ENCODE measurements at places on chromosomes 4 and X.

- DNase-seq: no peak
Observed at GRCh38 chrX:112066813-112067212, 15.8 kb downstream of the TRPC5 start.

DNA sequence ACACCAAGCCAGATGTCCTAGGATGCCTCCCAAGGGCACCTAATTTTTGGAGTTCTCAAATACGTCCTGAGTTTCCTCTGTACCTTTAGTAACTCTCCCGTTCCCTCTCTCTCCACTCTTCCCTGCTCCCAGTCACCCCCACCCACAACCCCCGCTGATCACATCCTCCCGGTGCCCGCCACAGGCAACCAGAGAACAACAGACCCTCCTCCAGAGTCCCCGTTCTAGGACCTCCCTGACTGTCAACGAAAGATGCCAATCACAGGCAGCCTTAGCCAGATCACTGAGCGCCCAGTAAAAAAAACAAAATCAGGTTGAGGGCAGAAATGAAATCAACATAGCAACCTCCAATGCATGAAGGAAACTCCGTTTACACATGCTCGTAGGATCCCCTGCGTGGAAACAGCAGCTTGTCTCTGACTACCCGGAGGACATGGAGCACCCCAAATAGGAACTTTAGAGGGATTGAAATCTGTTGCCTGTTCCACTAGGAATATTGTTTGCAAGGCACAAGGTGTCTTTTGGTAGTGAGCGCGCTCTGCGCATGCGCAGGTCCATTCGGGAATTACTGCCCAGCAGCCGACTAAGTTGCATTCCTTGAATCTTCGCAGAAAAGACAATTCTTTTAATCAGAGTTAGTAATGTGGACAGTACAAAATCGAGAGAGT, at the start of gene GABRB1:
TSS of gene GABRB1 (plus strand) at position 557 of the 668 bp plus-strand sequence.
- DNase-seq: no peak

DNA sequence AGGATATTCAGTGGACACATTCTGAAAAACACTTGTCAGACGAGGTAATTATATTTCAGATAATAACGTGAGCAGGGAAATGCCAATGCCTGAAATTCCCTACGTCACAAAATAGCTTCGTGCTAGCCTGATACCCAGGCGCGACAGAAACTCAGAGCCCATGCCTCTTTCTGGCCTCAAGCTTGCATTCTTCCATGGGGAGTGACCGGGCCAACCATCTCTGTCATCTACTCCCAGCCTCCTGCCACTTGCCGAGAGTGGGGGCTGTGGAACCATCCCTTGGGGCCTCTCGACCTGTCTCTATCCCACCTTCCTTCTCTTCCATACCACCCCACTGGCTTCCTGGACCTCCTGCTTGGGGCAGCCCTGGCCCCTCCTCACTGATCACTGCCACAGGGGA, 34.5 kb upstream of the CDKN2AIP start:
- DNase-seq: no peak

DNA sequence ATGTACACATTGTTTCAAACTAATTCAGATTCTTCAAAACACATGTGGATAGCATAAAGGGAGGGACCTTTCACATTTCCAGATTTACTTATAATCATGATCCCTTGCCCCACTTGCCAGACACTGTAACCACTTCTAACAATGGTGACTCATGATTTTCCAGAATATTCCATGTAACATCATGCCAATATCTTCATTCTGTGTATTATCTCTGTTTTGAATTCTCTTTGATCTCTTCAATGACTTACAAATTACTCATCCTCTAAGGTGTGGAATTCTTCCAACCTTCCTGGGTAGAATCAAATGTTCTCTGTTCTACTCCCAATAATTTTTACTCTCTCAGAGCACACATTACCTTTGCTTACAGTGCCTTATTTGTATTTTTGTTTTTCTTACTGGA, 517.1 kb downstream of the PCDH7 start:
- DNase-seq: no peak
